ENCODE measurements at places on chromosomes 11 and 22.

- no peak for DNase-seq
Observed at GRCh38 chr11:104433751-104434150, 269.8 kb upstream of the PDGFD start.

DNA sequence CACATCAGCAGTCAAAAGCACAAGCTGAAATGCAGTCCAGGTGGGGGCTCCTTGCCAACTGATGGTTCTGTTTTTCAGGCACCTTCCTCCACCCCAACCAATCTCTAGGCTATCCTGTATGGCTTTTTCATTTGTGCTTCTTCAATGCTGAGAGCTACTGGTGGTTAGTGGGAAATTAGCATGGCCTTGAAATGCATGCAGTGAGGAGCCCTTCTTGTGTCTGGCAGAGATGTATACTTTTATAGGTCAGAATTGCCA lies 167.4 kb downstream of the NAV2 start:
- no peak for DNase-seq

GRCh38 chr22:37276776-37277175 lies 5.5 kb upstream of the CYTH4 start:
- no peak for DNase-seq

- DNase-seq = no peak
Observed at GRCh38 chr11:12968101-12968500, 41.0 kb upstream of the RASSF10 start.

- DNase-seq = no peak
Observed at GRCh38 chr11:59559886-59560285, 48.5 kb downstream of the OR4D9 start.

Measured in activated CD4-positive, alpha-beta T cell treated with anti-CD3 and anti-CD28 coated beads, Interleukin-2, Interleukin-4, amounts not matched to agents 100 ng/mL and 50 ng/mL, durations not matched to agents 16 hours and 8 hours (primary cell).